ENCODE measurements at places on chromosomes 12 and 14. TPM values are rescaled to one million over a fixed set of nuclear protein-coding genes. Genes with fewer than 3 reads are reported as not detected.

DNA sequence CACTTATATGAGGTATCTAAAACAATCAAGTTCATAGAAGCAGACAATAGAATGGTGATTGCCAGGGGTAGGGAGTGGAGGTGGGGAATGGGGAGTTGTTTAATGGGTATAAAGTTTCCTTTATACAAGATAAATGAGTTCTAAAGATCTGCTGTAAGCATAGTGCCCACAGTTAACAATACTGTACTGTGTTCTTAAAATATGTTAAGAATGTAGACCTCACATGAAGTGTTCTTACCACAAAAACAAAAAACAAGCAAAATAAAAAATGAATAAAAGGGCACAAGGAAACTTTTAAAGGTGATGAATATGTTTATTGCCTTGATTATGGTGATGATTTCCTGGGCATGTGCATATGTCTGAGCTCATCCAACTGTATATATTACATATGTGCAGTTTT is 211.8 kb downstream of the MSRB3 start:
- no peak for DNase-seq

Gene RCOR1
- total RNA-seq, result 17.7 TPM

Gene SPSB2
- total RNA-seq, result 15.5 TPM

DNA sequence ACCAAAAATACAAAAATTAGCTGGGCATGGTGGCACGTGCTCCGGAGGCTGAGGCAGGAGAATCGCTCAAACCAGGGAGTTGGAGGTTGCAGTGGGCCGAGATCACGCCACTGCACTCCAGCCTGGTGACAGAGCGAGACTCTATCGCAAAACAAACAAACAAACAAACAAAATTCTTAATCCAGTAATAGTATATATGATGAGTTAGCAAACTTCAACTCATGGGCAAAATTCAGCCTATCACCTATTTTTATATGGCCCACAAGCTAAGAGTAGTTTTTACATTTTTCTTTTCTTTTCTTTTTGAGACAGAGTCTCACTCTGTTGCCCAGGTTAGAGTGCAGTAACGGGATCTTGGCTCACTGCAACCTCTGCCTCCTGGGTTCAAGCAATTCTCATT is 14.9 kb downstream of the ATF7 start:
- no peak for DNase-seq

Gene CD4
- 29.5 TPM for total RNA-seq

DNA sequence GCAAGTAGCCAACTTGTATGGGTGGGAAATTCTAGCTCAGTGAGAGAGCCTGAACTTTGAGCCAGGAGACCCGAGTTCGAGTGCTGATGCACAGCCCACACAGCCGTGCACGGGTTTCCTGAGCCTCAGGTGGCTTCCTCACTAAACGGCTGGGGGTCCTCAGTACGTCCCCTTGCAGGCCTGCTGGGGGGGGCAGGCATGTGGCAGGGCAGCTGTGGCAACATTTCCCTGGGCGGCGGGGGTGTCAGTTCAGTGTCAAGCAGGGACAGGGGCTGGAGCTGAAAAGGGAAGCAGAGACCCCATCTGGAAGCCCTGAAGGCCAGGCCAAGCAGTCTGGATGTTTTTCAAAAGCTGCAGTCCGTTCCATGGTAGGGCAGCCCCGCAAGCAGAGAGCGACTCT is 14.6 kb upstream of the DIO3 start:
- no peak for DNase-seq

DNA sequence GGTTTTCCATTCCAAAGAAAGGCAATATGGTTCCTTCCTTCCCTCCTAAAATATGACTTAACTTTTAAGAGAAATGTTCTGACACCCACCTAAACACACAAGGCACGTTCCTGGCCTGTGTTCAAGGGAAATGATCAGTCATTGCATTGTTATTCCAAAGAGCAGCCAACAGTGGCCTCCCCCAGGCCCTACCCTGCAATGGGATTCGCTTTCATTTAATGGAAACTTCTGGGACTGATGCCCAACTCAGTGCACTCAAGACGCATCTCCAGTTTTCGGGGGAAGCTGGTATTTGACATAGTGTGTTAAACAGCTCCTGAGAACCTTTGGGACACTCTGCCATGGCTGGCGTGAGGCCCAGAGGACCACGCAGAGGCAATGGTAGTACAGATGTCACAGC is 65.9 kb downstream of the DDX51 start:
- DNase-seq, result peak; percentile 13

Gene DCD
- not detected for total RNA-seq

DNA sequence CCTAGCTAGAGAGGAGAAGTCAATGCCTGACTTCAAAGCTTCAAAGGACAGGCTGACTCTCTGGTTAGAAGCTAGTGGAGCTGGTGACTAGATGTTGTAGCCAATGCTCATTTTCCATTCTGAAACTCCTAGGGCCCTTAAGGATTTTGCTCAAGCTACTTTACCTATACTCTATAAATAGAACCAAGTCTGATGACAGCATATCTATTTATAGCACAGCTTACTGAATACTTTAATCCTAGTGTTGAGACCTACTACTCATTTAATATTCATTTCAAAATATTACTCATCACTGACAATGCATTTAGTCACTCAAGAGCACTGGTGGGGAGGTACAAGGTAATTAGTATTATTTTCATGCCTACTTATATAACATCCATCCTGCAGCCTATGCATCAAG is 137.2 kb upstream of the PELI2 start:
- no peak for DNase-seq

- no peak for DNase-seq
Observed at GRCh38 chr14:33057585-33057984, 118.9 kb downstream of the NPAS3 start.

Gene DENND5B
- 31.6 TPM for total RNA-seq

DNA sequence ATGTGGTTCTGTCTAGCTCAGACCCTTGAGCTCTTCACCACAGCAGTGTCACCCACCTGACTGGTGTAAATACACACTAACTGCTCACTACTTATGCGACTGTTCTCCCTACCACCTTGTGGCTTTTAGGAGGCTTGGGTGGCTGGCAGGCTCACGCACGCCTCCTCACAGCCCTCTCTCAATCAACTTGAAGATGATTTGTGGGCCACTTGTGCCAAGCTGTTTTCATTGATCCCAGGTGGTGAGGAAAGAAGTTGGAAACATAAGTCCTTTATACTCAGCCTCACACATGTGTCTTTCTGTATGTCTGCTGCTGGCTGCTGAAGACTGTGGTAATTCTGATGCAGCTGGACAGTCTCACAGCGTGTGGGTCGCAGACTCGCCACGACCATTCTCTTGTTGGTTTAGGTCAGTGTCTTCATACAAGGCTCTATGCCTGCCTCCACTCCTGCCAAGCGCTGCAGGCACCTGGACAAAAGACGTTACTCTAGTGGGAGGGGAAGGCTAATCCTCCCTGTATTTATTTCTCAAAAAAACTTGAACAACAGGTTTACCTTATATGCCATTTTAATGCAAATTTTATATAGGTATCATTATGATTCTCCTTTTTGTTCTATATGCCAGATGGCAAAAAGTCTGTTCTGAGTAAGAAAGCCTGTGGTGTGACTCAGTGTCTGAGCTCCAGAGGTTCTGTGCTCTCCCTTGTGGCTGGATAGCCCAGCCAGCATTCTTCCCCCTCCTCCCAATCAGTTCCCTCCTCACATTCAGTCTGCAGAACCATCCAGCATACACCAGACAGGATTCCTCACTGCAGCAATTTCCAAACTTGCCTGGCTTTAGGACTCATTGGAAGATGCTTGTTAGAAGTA is 115.6 kb downstream of the DIP2B start:
- DNase-seq, result peak; percentile 30

Gene KRT83
- total RNA-seq, result not detected

DNA sequence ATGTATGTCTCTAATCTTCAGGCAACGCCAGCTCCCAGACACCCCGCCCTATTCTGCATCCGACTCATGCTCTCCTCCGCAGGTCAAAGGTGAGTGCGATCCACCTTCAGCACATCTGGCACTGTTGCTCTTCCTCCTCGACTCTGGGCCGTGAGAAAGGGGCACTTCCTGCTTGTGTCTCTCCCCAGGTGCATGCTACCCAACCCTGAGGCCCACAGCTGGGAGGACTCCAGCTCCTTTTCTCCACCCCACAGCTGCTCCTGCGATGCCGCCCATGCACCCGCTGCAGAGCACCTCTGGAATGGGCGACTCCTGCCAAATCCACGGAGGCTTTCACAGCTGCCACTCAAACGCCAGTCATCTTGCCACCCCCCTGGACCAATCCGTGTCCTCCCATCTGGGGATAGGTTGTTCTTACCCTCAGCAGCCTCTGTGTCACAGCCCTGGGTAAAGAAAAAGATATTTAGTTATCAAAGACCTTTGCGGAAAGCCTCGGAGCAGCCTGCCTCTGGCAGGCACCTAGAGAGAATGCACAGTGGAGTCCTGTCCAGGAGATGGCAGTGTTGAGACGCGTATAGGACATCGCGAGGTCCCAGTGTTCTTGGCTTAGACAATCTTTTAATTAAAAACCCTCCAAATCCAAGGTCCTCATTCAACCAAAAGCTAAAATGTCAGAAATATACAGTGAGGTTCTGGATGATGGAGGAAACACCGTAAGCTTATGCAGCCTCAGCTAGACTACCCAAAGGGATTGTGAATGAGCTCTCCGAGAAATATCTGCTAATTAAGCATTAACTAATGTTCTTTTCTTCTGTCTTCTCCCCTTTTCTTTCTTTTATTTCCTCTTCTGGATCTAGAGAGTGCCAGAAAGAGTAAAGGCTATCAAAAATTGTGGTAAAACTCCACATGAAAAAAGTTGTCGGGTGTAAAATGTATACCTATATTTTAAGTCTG is 54.3 kb downstream of the MYRFL start:
- DNase-seq, result peak; percentile 60

Gene RNF10
- 340 TPM for total RNA-seq

Measured in adrenal gland (tissue), 19 donors.